Stimulated activated CD8-positive, alpha-beta memory T cell treated with anti-CD3 and anti-CD28 coated beads, Interleukin-4, amount 100 ng/mL, for 4 hours (primary cell): ENCODE measurements at places on chromosomes 12 and 14.

DNA sequence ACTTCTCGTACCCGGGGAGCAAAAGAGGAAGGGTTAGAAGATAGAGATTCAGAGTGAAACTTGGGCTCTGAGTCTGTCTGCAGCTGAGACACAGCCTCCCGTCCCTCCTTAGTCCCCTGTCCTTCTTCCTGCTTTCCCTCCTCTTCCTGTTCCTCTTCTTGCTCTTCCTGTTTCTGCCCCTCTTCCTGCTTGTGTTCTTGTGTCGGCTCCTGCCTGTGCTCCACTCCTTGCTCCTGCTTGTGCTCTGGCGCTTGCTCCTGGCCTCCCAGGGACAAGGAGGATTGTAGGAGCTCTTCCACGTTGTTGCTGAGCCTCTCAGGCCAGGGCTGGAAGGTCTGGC, 3.0 kb downstream of the ACRBP start:
- DNase-seq = no peak

- DNase-seq = no peak
These were observed 25.8 kb downstream of the ACADS start for GRCh38 chr12:120751389-120751788.

DNA sequence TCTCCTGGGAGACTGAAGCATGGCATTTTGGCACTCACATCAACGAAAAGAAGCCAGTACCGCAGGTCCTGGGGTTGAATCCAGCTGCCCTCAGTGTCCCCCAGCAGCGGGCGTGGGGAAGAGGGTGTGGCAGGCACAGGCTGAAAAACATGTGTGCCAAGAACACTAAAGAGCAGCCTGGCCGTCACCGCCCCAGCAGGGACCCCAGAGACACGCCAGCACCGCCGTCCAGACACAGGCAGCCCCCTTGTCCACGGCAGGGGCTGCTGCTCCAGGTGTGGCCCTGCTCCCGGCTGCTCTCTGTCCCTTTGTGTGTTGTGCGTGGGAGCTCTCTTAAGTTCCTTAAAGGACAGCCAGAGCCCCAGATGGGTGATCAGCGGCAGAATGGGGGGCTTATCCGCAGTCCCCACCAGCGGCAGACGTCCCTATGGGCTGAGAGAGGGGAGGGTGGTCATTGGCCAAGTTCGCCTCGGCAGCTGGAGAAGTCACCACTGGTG, 556 bp downstream of the PHETA1 start:
- no peak for DNase-seq

DNA sequence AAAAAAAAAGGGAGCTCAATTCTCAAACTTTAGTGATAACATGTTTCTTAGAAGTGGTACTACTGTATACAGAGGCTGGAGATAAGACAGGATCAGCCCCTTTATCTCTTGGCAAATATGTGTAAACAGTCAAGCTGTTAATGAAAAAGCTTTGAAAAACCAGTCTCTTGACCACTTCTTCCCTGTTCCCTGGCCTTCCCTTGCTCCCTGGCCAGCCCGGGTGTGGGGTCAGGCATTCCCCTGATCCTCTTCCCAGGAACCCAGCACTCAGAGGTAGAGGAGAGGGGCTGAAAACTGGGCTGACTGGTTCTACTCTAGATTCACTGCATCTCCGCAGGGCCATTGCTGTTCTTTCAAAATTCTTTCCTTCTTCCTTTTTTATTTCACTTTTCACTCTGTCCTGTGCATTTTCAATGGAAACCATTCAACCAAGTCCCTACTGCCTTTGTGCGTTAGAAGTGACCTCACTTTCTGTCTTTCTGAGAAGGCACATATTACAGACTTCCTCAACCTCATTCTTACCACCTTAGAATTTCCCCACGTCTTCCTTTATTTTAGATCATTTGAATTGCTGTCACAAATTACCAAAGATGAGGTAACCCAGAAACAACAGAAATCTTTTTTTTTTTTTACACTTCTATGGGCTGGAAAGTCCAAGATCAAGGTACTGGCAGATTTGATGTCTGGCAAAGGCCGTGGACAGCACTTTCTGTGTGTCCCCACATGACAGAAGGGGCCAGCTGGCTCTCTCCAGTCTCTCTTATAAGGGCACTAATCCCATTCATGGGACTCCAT, 5.7 kb downstream of the GNG2 start:
- DNase-seq = no peak

GRCh38 chr12:127150028-127150427, 1116.9 kb upstream of the TMEM132C start:
- no peak for DNase-seq

DNA sequence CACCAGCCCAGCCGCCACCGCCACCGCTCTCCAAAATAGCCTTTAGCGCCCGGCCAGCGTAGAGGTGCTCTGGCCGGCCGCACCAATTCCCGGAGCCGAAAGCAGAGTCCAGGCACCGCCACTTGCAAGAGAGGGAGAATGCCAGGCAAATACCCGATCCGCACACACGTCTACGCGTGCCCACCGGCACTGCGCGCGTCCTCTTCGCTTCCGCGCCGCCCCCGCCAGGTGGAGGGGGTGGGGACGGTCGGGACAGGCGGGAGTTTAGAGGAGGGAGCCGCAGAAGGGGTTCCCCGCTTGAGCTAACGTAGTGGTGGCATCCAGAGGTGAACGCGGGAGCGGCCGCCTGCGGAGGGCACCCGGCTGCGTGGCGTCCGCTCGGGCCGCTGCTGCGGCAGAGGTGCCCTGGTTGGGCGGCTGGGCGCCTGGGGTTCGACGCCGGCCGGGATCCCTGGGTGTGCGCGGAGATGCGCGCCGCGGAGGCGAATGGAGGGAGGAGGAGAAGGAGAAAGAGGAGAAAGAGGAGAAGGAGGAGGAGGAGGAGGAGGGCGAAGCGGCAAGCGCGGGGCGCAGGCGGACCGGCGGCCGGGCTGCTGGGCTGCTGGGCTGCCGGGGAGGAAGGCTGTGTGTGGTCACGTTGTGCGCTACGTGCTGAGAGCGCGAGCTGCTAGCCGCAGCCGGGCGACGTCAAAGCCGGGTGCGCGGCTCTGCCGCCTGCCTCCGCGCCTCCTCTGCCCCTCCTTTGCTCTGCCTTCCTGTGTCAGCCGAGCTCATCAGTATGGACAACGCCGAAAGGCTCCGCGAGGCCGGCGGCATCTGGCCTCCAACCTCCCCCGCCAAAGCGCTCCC, at the start of gene MDGA2:
Gene MDGA2 (minus strand): TSS at position 140 of the 849 bp plus-strand sequence.
- no peak for DNase-seq

DNA sequence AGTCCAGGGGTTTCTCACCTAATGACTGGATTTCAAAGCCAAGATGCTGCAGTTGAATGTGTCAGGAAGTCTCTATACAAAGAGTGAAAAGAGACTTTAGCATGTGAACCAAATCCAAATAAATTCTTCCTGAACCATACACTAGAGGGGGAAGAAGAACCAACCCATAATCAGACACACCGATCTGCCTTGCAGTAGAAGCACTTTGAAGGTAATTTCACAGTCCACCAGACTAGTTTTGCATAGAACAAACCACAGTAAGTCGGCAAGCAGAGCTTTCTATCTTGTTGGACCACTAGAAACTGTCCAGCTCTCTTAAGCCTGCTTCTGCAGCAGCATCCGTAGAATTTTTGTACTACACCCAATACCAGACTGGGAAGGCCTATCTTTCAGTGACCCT, 39.3 kb downstream of the FIGNL2 start:
- DNase-seq = no peak

GRCh38 chr12:52024845-52025230, 18.1 kb downstream of the TAMALIN start:
- no peak for DNase-seq

GRCh38 chr14:72444701-72445100, 449.2 kb downstream of the DPF3 start:
- no peak for DNase-seq

- no peak for DNase-seq
These were observed 265.6 kb upstream of the RGS6 start for GRCh38 chr14:71666571-71667145.

DNA sequence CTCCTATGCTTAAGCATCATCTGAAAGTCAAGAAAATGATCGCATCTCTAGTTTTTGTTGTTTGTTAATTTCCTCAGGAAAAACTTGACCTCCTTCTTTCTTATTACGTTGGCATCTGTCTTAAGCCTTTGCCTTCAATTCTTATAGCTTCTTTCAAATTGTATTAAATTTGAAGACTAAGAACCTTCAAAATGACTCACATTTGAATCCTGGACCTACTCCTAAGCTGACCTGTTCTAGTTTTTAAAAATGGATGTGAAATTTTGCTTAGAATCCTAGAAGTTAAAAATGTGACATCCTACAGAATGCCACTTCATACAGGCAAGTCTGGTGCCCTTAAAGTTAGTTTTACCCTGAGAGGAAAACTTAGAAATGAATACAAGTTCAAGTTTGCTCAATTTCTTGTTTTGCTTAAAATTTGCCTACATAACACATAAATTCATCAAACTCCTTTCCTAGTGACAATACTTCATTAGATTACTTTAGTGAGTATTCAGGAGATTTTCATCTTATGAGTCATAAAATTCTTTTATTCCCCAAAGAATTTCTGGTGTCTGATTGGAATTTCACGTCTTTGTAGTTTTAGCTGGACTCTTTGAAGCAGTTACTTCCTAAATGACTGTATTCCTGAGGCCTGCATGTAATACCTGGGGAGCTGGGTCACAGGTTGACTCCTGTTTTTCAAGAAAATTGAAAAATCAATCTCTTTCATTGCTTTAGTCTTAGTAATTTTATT, 152.3 kb downstream of the MSRB3 start:
- DNase-seq = no peak

DNA sequence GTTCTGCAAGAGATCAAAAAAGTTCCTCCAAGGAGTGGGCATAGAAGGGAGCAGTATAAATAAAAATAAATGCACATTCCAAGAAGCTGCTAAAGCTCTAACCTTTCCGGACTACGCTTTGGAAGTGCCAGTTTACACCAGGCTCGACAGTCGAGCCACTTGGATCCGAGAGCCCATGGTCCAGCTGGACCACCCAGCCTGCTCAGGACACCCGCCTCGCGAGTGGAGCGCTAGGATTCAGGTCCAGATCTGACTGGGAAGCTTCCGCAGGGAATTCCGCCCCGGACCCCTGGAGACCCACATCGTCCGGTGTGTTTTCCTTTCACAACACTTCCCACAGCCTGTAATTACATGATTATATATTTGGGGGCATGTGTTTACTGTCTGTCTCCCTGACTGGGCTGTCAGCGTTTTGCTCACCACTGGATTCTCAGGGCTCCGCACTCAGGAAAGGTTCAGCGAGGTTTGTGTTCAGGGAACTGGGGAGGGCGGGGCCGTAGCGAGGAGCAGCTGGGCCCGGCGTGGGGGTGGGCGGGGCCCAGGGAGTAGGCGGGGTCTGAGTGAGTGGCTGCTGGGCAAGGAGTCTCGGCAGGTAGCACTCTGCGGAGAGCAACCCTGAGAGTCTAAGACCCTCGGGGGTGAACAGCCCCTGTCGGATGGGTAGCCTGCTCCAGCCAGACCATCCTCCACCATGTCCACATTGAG, 52.3 kb upstream of the TMEM263 start:
- DNase-seq = peak; percentile 33

- no peak for DNase-seq
These were observed 72.1 kb upstream of the AVPR1A start for GRCh38 chr12:63223128-63223527.

DNA sequence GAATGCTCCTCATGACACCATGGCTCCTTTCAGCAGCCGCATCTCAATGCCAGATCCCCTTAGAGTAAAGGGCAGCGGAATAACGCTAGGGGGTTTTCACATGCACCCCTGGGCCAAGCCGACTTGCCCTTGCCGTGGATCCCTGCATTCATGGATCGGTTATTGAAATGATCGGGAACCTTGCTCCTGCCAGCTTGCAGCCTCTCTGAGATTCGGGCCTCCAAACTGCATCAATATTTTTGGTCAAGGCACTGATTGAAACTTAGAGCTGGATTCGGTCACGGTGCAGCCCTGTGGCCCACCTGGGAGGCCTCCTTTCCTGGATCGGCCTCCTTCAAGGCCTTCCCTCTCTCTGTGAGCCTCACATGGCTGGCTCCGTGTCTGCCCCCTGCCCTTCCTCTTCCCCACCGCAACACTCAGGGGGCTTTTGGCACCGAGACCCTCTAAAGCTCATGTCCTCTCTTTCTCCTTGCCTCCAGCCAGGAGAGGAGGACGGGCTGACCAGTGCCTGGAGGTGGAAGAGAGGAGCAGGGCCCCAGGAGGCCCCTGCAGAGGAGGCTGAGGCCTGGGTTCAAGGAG, 1.8 kb downstream of the PTPN6 start:
- DNase-seq = no peak

DNA sequence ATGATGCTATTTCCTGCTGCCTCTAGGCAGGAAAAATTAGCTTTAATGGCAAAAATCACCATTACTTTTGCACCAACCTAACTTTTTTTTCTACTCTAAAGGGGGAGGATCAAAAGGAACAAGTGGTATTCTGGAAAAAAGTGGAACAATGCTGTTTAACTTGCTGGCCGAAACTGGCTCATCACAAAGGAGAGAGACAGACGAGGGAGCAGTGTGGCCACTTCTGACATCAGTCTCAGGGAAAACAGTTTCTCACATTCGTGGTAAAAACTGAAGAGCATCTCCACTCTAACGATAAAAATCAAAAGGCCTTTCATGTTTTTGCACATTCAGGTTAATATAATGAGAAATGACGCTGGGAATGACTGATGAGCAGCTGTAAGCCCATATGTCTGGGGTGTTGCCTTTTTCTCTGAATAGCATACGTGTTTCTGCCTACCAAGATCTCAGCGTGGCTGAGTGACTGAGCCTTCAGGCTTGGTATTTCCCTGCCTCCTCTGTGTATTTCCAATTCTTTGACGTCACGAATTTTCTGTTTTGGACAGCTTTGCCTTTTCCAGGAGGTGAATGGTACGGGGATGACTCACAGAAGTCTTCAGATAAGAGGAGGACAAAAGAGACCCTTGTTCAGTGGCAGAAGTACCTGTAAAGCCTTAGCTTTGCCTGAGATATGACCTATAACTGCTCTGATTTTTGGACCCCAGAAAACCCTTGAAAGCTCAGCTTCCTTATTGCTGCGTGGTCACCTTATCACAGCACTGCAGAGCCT, 358.8 kb downstream of the GLT1D1 start:
- no peak for DNase-seq

DNA sequence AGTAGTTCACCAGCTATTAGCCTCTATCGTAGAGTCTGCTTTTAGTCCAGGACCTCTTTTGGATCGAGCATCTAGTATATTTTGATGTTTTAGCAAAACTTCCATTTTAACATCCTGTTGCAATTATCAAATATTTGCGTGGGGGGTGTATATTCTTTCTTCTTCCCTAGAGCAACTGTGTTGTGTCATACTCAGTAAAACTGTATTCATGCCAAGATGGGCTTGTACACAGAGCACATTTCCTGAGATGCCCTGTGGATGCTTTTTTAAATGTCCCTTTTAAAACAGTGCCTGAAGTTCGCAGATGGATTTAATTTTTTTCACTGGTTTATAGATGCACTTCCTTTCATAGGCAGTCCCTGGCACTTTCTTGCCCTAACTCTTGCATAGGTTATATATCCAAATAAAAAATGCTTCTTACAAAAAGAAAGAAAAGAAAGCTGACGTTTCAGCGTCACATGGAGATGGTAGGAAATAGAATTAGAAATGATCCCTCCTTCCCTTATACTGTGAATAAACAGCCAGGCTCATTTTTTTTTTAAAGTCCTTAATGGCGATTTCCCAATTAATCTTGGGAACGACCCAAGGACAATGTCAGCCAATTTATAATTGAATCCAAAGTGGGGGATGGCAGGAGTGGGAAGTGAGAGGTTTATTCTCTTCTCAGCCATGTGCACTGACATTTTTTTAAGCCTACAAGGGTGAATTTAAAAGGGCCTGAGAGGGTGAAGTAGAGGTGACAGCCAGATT, 247.0 kb downstream of the SLC41A2 start:
- DNase-seq = no peak
